Activated CD4-positive, CD25-positive, alpha-beta regulatory T cell treated with anti-CD3 and anti-CD28 coated beads, Interleukin-2, amount 50 U/mL, for 72 hours (primary cell): ENCODE measurements at places on chromosomes 5 and 9.

- no peak for DNase-seq
These were observed 126.8 kb upstream of the MRPS30 start for GRCh38 chr5:44681906-44682305.

DNA sequence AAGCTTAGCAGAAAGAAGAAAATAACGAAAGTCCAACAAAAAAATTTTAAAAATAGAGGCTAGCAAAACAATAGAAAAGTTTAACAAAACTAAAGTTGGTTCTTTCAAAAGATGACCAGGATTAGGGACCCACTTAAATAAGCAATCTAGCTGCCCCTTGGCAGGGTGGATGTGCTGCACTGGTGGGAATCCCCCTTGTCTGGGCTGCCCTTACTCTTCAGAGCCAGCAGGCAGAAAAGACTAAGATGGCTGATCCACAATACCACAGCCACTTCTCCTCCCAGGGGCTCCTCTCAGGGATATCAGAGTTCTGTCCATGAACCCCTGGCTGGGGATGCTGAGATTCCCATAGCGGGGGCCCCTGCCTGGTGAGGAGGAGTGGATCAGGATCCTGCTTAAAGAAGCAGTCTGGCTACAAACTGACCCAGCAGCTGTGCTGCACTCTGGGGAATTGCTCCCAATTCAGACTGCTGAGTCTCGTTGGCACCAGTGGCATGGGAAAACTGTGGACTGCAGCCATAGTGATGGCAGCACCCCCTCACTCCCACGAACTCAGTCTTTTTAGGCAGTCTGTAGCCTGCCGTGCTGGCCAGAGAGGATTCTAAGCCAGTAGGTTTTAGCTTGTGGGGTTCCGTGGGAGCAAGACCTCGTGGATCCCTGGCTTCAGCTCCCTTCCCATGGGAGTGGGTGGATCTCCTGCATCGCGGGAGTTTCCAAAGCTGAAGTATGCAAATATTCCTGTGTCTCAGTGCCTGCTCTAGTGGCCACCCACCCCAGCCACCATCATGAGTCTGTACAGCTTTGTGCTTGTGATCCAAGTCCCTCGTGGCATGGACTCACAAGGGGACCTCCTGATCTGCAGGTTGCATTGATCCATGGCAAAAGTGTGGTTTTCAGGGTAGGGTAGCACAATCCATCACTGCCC is 2.9 kb upstream of the INSL6 start:
- DNase-seq: no peak

- DNase-seq: no peak
These were observed 105.3 kb downstream of the ARRDC3 start for GRCh38 chr5:91277840-91278239.

- DNase-seq: no peak
These were observed 110.7 kb downstream of the CCDC192 start for GRCh38 chr5:127813633-127814587.

- no peak for DNase-seq
These were observed 619 bp upstream of the APC start for GRCh38 chr5:112737070-112737462.

DNA sequence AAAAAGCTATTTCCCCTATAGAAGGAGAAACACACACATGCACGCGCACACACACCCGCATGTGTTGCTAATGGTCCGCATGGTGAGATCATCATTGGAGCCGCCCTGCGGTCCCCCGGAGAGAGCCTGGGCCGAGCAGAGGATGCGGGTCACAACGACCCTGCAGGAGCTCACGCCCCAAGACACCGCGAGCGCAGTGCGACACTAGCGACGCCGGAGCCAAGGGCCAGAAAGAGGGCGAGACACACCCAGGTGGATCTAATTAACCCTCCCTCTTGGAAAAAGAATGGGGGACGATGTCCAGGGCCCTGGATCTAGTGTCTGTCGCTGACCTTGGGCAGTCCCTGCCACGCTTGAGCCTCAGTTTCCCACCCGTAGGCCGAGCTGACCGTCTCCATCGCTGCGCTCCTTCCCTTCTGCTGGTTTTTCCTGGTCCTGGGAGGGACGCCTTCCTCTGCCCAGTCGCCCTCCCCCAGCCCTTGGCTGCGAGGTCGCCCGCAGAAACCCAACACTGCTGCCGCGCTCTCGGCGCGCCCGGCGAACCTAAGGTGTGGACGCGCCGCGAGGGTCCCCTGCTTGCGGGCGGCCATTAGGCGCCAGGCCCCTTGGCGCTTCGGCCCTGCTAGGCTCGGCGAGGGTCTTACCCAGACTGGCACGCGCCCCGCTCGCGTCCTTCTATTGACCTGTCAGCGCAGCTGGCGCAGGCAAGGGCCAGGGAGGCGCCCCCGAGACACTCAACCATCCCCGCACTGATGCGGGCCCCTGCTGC is 47.5 kb upstream of the RNF20 start:
- DNase-seq: no peak

- DNase-seq: no peak
These were observed 15.7 kb downstream of the SQSTM1 start for GRCh38 chr5:179836225-179837019.

- no peak for DNase-seq
These were observed 597 bp downstream of the SLC31A1 start for GRCh38 chr9:113221800-113222481.

- DNase-seq: no peak
These were observed 8.6 kb downstream of the FOXI1 start for GRCh38 chr5:170114271-170114670.

GRCh38 chr9:96719921-96720320 is 58.0 kb downstream of the ZNF510 start:
- no peak for DNase-seq

DNA sequence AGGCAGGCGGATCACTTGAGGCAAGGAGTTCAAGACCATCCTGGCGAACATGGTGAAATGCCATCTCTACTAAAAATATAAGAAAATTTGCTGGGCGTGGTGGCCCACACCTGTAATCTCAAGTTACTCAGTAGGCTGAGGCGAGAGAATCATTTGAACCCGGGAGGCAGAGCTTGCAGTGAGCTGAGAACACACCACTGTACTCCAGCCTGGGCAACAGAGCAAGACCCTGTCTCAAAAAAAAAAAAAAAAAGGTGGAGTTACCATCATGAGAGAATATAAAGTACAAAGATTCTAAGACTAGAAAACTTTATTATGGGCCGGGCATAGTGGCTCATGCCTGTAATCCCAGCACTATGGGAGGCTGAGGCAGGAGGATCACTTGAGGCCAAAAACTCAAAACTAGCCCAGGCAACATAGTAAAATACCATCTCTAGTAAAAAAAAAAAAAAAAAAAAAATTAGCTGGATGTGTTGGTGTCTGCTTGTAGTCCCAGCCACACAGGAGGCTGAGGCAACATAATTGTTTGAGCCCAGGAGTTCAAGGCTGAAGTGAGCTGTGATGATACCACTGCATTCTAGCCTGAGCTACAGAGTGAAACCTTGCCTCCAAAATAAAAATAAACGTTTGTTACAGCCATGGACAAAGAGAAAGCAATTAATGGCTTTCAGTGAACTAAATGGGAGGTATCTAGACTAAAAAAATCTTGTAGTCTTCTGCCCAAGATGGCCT is 12.9 kb downstream of the ANXA2R start:
- no peak for DNase-seq

DNA sequence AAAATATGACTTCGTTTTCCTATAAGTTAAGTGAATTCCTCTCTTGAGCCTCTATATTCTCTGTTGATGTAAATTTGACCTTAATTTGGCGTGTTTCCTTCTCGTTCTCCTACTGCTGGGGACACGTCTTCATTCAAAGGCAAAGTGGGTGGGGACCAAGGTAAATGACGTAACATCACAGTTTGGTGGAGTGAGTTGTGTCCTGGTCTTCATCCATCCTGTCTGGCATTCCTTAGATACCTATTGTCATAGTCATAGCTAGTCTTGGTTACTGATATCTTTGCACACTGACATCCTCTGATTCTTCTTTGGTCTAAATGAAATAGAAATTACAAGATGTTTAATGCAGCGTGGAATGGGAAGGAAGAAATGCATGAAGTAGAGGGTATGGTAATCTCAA is 108.5 kb downstream of the NNT start:
- no peak for DNase-seq

DNA sequence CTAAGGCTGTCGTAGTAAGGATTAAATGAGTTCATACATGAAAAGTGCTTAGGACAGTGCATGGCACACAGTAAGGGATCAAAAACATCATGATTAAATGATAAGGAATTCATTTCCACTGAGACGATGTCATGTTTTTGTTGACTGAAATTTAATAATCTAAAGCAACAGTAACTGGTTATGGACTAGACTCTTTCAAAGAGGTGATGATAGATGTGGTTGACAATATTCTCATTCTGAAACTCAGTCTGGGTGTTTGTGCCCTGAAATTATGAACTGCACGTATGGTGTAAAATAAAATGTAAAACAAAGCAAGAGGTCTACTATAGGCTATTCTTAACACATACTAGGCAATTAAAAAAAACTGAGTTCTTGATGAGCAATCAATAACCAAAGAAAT is 280.0 kb downstream of the DENND1A start:
- no peak for DNase-seq

GRCh38 chr5:72474046-72474500 is 33.1 kb downstream of the ZNF366 start:
- no peak for DNase-seq

DNA sequence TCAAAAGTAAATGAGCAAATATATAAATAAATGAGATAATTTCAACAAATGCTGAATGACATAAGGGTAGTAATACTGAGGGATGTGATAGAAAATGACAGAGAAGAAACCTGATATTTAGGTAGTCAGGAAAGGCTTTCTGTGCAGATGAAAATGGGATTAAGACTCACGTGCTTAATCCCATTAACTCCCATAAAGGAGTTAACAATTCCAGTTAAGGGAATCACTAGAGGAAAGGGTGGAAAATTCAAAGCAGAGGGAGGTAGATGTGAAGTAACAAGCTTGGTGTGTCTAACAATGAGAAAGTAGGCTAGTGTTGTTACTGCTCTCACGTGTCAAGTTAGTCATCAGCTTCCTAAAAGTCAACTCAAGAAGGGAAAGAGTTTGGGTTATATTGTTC is 90.5 kb upstream of the TRIM32 start:
- no peak for DNase-seq

GRCh38 chr5:14231890-14232289 is 88.7 kb downstream of the TRIO start:
- DNase-seq: no peak

DNA sequence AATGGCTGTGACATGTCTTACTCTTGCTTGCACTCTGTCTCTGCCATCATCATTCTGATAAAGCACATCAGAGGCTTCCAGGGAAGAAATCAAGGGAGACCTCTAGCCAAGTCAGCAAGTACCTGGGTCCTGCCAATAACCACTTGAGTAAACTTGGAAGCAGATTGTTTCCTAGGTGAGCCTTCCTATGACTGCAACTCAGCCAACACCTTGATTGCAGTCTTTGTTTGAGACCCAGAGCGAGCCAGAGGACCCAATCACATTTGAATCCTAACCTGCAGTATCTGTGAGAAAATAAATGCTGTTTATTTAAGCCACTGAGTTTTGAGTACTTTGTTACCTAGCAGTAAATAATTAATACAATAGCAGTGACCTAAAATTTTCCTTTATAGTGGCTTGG is 356.8 kb upstream of the CHD1 start:
- DNase-seq: no peak
